ENCODE measurements at places on chromosomes 13 and 19. TPM values are rescaled to one million over a fixed set of nuclear protein-coding genes. Genes with fewer than 3 reads are reported as not detected.

- DNase-seq: no peak
Observed at GRCh38 chr19:44748426-44749254, at the start of gene BCL3. Gene BCL3 (plus strand): TSS chr19:44748708. CDS start chr19:44748791, 83 bp downstream.

The COMP gene
- polyA plus RNA-seq: 0.09 TPM

DNA sequence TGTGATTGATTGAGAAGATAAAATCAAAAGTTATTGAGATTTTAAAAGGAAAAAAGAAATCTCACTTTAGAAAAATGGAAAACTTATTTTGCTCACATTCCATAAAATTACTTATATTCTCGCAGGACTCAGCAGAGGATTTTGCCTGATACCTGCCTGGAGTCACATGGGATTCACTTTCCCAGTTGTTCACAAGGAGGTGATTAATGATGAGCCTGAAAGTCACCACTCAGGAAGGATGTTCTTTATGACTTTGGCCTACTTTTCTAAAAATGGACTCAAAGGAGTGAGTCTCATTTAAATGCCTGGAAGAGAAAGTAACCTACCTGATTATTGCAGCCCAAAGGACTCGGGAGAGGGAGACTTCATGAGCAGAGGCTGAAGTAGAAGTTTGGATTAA lies 34.5 kb upstream of the FAM216B start:
- no peak for DNase-seq

DNA sequence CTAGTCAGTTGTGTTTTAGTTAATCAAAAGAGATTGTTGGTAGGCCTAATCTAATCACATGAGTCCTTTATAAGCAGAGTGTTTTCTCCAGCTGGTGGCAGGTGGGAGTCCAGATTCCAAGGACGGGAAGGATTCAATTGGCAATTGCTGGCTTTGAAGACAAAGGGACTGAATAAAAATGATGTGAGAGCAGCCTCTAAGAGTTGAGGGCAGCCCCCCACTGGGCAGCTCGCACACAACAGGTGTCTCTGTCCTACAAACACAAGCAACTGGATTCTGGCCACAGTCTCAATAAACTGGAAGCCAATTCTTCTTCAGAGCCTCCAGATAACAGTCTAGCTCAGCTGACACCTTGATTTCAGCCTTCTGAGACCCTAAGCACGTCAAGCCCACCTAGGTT lies 915.2 kb downstream of the PCDH9 start:
- no peak for DNase-seq

The ATP4B gene
- polyA plus RNA-seq: not detected

The KRTDAP gene
- polyA plus RNA-seq: not detected

- DNase-seq: no peak
Observed at GRCh38 chr13:37385956-37386670, 212.5 kb downstream of the POSTN start.

DNA sequence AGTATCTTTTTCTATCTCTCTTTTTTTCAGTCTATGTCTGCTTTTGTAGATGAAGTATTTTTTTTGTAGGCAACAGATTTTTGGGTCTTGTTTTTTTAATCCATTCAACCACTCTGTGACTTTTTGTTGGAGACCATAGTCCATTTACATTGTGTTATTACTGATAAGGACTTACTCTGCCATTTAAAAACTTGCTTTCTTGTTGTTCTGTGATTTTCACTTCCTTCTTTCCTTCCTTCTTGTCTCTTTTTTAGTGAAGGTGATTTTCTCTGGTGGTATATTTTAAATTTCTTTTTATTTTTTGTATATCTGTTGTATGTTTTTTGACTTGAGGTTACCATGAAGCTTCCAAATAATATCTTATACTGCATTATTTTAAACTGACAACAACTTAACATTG lies 79.5 kb downstream of the COG6 start:
- no peak for DNase-seq

- no peak for DNase-seq
Observed at GRCh38 chr13:98386637-98387036, 190.3 kb downstream of the STK24 start.

The LRG1 gene
- 0.07 TPM for polyA plus RNA-seq

DNA sequence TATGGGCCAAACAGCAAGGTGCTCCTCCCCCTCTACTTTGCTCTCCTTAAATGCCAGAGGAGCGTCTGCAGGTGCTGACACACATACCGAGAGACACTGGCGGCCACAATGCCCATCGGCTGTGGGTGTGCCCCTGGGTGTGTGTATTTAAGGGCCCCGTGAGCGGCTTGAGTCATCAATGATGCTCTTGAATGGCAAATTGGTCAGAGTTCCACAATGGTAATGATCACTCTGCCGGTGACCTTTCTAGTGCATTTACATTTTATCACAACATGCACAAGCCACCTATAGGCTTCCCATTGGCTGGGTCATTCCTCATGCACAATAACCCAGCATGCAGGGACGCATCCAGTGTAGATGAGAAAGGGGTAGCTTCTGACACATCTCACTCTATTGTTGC lies 124.8 kb downstream of the ZNF536 start:
- DNase-seq: no peak

The ZNF653 gene
- polyA plus RNA-seq: 2.1 TPM

DNA sequence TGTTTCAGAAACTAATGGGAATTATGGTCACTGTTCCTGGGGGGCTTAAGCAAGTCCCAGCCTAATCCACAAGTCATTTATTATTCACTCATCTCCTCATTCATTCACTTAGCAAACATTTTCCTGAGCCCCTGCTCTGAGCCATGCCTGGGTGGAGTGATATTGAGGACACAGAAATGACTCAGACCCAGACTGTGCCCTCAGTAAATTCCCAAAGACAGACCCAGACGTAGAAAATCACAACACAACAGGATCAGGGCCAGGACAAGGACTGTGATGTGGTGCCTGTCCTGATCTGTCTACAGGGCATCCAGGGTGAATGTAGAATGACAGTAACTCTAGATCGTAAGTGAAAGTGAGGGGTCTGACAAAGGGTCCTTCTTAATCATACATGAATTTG lies 7.0 kb upstream of the SPACA6 start:
- no peak for DNase-seq

The MAMSTR gene
- polyA plus RNA-seq: 0.58 TPM

GRCh38 chr13:69955271-69955670 lies 152.4 kb upstream of the ATXN8OS start:
- DNase-seq: no peak

DNA sequence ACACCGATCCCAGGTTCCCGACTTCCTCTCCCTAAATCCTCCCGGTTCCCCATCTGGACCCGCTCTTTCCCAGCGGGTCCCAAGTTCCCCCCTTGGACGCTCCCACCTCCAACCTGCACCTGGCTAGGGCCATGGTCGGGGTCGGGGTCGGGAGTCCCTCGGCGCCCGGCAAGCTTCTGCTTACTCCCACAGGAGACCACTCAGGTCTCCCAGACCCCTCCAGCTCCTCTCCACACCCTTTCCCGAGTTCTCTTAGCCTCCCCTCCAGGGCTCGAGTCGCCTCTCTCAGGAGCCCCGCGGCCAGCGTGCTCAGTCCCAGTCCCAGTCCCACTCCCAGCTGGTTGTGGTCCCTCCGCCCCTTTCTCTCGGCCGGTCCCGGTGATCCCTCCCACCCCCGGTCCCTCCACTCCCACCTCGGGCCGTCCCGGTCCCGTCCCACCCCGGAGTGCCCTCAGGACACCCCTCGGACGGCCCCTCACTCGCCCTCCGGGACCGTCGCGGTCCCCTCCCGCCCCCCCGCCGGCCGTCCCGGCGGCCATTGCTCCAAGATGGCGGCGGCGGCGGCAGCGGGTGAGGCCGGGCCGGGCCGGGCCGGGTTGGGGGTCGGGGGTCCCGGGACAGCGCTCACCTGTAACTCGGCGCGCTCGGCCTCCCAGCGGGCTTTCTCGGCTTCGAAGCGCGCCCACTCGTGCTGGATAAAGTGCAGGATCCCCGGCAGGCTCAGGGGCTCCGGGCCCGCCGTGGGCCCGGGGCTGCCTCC lies at the start of gene FKRP:
FKRP (plus strand) TSS at position 537 of the 760 bp plus-strand sequence. CDS start 9,394 bp downstream, outside the sequence.
- no peak for DNase-seq

DNA sequence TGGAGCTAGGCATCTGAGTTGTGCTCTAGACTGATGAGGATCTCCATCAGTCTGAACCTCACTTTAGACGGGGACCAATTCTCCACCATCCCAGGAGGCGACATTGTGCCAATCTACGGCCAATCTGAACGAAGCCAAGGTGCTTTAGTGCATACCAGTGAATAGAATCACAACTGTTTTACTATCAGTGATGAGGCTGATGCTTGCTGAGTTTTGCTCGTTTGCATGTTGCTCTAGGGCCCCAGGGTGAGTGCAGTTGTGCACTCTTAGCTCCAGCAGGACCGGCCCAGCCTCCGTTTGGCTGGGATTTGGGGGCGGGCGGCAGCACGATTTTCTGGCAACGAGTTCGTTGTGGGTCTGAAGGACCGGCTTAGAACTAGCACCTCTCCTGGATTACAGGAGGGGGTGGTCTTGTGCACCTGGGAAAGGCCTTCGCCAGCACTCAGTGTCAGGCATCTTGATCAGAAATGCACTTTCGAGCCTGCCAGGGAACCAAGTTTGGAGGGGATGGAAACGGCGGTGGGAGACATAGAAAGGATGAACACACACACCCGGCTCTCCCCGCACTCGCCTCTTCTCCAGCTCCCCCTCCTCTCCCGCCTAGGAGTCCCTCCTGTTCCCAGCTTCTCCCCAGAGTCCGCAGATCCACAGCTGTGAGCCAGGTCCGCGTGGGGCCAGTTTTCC lies 4.4 kb downstream of the GSX1 start:
- no peak for DNase-seq

The GJA3 gene
- 2.7 TPM for polyA plus RNA-seq

The KLK10 gene
- polyA plus RNA-seq: not detected

The PROSER3 gene
- 5.2 TPM for polyA plus RNA-seq

DNA sequence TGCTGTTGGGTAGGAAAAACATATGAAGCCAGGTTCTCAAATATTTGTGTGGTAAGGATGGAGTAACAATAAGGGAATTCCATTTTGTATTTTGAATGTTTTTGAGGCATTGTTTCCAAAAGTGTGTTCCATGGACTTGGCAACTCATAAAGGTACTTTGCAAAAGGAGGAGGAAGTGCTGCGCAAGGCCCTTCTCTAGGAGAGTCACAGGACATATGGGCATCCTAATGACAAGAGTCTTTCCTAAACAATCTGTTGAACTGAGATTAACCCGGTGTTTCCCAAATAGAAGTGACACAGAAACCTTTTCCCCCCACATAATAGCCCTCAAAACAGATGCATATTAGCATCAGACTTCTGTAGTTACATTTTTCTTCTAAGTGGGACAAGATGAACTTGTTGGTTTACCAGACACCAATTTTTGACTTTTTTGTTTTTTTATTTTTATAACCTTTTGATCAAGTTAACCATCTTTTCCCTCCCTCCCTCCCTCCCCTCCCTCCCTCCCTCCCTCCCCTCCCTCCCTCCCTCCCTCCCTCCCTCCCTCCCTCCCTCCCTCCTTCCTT lies 209.3 kb downstream of the PCCA start:
- no peak for DNase-seq

The IGFL2 gene
- not detected for polyA plus RNA-seq

GRCh38 chr19:45355402-45355801 lies 14.9 kb downstream of the KLC3 start:
- DNase-seq: no peak

DNA sequence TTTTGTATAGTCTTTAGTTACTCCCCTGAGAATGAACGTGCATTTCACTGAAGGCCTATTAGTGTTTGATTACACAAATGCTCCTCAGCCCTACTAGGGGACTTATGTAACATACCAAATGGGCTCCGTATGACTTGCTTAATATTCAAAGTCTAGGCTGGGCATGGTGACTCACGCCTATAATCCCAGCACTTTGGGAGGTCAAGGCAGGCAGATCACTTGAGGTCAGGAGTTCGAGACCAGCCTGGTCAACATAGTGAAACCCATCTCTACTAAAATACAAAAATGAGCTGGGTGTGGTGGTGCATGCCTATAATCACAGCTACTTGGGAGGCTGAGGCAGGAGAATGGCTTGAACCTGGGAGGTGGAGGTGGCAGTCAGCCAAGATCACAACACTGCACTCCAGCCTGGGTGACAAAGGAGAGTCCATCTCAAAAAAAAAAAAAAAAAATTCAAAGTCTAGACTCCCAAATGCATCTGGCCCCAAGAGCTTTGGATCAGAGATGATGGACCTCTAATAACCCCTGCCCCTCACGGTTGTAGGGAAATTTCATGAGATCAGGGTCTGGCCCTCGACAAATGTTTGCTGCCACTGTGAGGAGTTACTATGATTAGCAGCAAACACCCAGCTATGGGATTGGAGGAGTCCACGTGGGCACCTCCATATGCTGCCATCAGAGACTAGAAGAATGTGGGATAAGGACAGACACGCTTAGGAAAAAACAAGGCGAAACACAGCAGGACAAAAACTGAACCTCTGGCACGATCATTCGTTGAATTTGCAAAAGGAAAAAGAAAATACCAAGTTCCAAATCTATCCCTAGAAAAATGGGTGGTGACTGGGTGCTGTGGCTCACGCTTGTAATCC lies 4.6 kb downstream of the FBXO17 start:
- no peak for DNase-seq

- no peak for DNase-seq
Observed at GRCh38 chr19:50489461-50490011, 12.9 kb upstream of the GARIN5A start.

GRCh38 chr13:36211567-36211966 lies 2.8 kb downstream of the SOHLH2 start:
- no peak for DNase-seq

- DNase-seq: no peak
Observed at GRCh38 chr19:5170329-5170745, 170.3 kb downstream of the PTPRS start.

DNA sequence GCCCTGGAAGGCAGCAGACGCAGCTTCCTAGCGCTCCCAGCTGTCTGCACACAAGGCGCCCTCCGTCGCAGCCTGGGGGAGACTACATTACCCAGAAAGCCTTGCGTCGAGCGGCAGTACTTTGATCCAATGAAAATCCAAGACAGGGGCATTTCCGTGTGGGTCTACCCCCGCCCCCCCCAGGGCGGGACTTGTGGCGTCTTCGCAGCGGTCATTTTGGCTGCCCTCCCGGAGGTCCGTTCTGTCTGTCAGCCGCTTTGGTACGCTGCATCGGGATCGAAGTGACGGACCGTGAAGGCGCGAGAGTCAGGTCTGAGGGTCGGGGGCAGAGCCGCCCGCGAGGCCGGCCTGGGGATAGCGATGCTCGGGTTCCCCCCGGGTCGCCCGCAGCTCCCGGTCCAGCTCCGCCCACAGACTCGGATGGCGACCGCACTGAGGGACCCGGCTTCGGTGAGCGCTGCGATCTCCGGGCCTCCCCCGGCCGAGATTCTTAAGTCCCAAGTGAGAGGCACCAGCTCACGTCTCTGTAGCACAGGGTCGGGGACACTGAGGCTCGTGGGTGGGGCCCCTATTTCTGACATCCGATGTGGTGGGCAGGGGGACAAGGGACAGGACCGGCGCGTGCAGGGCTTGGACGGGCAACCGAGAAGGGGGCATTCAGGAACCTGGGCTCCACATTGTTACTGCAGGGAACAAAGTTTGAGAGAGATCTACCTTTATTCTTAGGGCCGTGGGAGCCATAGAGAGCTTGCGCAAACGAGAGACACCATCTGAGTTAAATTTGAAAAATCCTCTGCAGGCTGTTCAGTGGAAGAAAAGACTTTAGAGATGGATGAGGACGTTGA lies at the start of gene ZNF211:
ZNF211 (plus strand) TSS at position 182 of the 845 bp plus-strand sequence; CDS start at position 361, 179 bp downstream.
- peak; percentile 76 for DNase-seq

- no peak for DNase-seq
Observed at GRCh38 chr19:15010501-15011300, 31.0 kb upstream of the SLC1A6 start.

Data from AG04450 (cell line).